ENCODE measurements at places on chromosomes 6 and 20.

DNA sequence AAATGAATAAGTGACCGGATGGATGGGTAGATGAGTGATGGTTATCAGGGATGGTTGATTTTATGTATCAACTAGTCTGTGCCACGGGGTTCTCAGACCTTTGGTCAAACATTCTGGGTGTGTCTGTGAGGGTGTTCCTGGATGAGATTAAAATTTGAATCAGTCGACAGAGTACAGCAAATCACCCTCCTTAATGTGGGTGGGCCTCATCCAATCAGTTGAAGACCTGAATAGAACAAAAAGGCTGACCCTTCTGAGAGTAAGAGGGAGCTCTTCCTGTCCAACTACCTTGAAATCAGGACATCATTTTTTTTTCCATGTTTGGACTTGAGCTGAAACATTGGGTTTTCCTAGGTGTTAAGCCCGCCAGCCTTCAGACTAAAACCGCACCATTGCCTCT is 136.4 kb upstream of the ATXN1 start:
- no peak for DNase-seq

DNA sequence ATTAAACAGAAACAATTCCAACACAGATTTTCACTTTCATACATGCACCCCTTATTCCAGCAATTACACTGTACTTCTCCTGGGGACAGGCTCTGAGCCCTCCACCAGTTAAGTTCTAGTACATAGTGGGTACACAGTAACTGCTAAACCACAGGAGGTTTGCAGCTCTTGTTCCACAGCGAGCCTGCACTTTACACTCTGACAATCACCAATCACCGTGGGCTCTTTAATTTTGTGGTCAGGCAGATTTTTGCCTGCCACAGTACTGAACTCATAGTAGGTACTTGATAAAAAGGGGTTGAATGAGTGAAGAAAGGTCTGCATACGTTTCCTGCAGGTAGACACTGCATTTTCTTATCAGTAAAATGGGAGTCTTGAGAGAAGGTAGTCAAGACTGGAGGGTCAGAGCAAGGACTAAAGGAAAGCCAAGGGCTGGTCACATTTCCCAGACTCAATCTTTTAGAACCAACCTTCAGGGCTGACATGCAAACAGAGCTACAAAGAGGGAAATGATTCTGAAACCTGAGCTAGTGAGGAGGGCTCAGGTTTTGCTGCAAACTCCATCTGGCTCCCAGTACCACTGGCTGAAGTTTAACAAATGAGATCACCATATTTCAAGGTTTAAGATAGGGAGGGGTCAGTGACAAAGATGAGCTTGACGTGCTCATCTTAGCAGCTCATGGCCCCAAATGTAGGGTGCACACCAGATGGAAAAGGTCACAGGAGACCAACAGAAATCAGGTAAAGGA is 404.6 kb downstream of the BTBD9 start:
- DNase-seq, result no peak

DNA sequence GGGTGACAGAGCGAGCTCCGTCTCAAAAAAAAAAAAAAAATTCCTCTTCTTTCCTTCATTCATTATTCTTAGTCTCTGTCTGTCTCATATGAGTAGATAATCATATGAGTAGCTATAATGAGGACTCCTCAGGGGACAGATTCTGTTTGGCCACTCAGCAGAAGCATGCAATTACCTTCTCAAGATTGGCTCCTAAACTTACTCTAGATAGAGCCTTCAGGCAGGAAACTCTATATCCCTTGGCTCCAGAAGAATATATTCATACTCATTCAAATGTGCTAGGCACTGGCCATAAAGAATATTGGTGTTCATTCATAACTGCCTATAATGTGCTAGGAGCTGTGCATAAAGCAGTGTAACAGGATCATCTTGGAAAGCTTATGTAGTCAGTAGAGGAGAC is 2.2 kb upstream of the ACAT2 start:
- DNase-seq, result no peak

DNA sequence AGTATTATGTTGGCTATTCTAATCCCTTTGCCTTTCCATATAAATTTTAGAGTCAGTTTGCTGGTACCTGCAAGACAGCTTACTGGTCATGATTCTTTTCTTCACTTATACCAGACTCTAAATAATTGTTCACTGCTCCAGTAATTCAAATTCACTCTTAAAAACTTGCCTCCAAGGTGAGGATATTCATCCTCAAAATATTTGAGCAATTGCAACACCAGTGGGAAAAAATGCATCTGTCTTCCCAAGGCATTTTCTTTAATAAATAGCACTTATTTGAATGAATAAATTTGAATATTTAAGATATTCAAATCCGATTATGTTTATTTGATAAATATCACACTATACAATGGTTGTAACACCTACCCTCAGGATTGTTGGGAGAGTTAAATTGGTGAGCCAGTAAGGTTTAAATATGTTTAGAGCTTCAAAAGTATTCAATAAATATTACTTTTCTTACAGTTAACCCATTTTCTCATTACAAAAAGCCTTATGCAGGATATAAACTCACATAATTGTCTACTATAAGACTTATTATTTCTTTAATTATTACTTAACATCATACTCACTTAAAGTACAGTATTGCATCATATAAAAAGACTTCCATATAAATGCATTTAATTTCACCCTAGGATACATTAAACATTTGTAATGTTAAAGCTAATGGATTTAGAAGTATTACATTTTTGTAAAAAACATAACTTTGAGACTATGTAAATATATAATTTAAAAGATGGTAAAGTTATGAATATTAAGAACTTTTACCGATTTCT is 285.6 kb downstream of the SAMD5 start:
- no peak for DNase-seq

DNA sequence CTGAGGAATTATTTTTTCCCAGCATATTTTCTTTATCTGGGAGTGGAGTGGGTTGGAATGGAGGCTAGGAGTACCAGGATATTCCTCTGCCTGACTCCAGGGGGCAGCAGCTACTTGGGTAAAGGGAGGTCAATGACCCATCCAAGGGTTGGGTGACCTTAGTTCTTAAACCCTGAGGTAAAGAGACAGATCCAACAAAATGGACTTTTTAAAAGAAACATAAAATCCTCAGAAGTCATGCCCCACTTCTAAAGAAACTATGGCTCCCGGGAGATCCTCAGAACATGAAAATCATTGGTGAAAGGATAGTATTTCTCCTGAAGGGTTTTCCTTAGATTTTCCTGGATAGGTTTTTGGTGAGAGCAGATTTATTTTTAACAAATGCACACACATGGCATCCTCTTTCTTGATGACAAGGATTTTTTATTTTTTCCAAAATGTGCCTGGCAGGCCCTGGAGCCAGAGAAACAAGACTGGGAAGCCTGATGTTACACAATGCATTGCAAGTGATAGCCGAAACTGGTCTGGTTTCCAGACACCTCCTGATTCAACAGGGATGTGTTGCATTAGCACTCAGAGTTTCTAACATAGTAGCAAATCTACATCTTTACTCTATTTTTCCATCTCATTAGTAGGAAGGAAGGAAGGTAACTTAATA is 240.9 kb upstream of the BTBD3 start:
- DNase-seq, result peak; percentile 52

DNA sequence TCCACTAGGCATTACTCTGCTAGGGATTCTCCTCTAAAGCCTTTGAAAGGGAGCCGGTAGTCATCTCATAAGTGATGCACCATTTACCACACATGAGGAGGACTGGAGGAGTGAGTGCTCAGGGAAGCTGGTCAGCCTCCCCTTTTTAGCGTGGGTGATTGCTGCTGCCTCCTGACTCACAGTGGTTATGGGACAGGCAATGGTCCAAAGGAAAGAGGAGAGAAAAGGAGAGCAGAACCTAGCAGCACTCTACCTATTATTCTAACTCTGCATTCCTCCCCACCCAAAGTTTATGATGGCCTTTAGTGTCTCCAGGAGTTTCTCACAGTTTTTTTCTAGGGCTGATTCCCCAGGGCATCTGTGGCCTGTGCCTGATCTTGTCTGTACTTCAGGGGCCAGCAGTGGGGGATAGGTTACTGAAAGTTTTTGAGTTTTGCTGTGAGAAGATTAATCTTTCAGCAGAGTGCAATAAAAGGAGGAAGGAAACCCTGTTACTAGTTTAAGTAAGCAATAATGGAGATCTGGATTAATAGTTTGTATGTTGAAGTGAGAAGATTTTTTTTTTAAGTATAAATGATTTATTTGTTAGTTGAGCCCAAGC is 36.4 kb upstream of the GCLC start:
- DNase-seq, result peak; percentile 12

- no peak for DNase-seq
Measured at GRCh38 chr6:119328892-119329793, 20.4 kb downstream of the MAN1A1 start.

DNA sequence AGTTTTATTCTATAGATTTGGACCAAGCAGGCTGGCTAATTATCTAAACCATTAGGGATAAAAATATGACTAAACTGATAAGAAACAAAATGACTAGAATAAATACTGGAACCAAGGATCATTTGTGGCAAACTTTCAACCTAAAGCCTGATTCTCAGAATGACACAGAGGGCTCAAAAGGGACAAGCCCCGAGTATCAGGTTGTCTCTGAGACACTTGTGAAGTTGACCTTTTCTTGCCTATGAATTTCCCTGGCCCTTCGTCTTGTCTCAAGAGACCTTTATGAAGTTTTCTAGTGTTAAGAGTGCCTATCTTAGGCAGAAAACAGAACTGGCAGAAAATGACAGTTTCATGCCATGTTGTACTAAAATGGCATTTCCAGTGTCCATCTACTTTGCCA is 68.3 kb downstream of the IMPG1 start:
- no peak for DNase-seq

DNA sequence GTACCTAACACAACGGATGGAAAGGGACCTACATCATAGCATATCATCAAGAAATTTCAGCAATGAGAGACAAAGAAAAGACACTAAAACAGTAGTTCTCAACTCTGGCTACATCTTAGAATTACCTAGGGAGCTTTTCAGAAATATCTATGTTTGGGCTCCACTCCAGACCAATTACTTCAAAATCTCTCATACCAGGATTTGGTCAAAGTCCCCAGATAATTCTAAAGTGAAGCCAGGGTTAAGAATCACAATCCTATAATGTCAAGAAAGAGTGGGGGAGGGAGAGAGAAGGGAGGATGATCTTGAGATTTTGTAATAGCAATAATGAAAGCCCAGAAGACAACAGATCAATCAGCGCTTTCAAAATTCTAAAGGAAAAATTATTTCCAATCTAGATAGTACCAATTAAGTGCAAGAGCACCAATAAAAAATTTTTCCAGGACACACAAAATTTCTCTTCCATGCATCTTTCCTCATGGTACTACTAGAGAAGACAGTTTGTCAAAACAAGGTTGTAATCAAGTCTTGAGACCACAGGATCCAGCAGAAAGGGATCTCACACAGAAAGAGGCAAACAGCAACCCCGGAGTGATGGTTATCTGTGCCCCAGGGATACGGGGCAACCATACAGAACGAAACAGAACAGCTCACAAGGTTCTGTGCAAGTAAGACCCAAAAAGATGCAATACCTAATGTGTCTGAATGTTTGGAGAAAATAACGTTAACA is 152.9 kb upstream of the DST start:
- no peak for DNase-seq

GRCh38 chr20:2051946-2052345 is 49.7 kb upstream of the STK35 start:
- DNase-seq, result no peak

DNA sequence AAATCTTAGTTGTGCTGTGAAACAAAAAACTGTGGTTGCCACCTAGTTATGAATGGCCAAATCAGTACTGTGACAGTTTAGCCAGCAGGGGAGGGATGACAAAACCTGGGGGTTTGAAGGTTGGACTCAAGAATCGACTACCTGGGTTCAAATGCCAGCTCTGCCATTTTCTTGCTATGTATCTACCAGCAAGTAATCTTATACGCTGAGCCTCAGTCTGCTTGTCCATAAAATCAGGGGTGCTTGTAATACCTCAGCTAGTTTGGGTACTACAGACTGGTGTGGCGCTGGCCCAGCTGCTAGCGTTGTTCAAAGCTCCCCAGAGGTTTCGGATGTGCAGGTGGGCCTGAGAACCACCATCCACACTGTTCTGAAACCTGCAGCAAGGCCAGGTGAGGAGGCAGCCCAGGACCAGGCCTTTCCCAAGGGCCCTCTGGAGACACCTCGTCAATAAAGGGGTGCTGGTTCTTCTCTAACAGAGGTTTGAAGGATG is 40.4 kb downstream of the TRAM2 start:
- DNase-seq, result no peak

DNA sequence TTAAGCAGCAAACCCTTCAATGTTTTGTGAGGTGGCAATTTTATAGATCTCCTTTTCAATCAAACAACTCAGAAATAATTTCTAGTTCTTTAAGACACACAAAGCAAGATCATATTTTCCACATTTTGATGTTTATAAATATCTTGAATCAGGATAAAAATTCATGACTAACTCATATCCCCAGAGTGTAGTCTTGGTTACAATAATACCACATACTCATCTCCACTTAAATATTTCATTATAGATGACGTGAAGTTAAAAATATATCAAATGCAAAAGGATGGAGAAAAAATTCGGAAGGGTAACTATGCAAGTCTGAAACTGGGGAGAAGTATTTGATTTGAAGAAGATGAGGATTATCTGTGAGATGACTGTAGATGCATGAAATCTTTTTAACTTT is 59.8 kb upstream of the HIVEP1 start:
- DNase-seq, result no peak

DNA sequence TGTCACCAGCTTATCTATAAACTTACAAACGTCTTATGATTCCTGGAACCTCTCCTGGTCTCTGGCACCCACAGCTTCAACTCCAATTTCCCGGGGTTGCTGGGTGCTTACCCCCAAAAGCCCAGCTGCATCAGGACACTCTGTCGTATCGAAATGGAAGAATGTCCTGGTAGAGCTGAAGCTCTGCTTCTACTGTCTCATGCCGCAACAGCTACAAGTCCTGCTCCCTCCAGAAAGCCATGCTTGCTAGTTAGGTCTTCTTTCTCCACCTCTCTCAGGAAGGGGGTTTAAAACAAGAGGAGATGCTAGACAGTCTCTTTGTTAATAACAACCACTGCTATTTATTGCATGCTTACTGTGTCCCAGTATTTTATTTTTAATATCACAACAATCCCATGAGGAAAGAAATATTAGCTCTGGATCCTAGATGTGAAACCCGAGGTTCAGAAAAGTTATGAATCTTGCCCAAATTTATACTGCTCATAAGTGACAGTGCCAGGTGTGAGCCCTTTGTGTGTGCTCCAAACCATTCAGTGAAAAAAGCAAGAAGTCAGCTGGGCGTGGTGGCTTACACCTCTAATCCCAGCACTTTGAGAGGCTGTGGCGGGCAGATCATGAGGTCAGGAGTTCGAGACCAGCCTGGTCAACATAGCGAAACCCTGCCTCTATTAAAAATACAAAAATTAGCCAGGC is 82.3 kb upstream of the GCM1 start:
- no peak for DNase-seq
